ENCODE measurements at places on chromosomes 6 and 20. TPM values are rescaled to one million over a fixed set of nuclear protein-coding genes. Genes with fewer than 3 reads are reported as not detected.

The ENPP5 gene
- total RNA-seq = 8.7 TPM

The GPANK1 gene
- 12.7 TPM for total RNA-seq

The ID1 gene
- 377 TPM for total RNA-seq

The TCF19 gene
- 8.5 TPM for total RNA-seq

The TRIM15 gene
- not detected for total RNA-seq

The MEI4 gene
- total RNA-seq = 1.5 TPM

The SPATA25 gene
- total RNA-seq = 3.4 TPM

The LY6G6C gene
- total RNA-seq = 1.4 TPM

The BPIFA2 gene
- total RNA-seq = not detected

The MICA gene
- 15.5 TPM for total RNA-seq

The C6orf47 gene
- total RNA-seq = 19.0 TPM

The PI3 gene
- not detected for total RNA-seq

The HTR1B gene
- total RNA-seq = 0.20 TPM

The SLC12A5 gene
- 6.9 TPM for total RNA-seq

The KCNK15 gene
- 0.20 TPM for total RNA-seq

The MROH8 gene
- total RNA-seq = 4.9 TPM

The ERVFRD-1 gene
- total RNA-seq = 0.23 TPM

The CST4 gene
- total RNA-seq = not detected

The AIF1 gene
- 5.1 TPM for total RNA-seq

The UNC5CL gene
- total RNA-seq = 2.1 TPM

The KIF6 gene
- 1.3 TPM for total RNA-seq

Measured in mesothelial cell of epicardium (in vitro differentiated cells).